ENCODE measurements at places on chromosomes 4 and X. TPM values are rescaled to one million over a fixed set of nuclear protein-coding genes. Genes with fewer than 3 reads are reported as not detected.

KIF4A gene
- 1.4 TPM for total RNA-seq

ZDHHC15 gene
- total RNA-seq = 0.10 TPM

NKX6-1 gene
- total RNA-seq = not detected

CFP gene
- total RNA-seq = 0.06 TPM

KIT gene
- total RNA-seq = 2.6 TPM

TCEAL6 gene
- total RNA-seq = not detected
